Hippocampal formation (tissue), 2 donors: ENCODE measurements at places on chromosomes 2 and 18.

- DNase-seq, result no peak
Observed at GRCh38 chr2:173286153-173286809, 68.4 kb upstream of the CDCA7 start.

DNA sequence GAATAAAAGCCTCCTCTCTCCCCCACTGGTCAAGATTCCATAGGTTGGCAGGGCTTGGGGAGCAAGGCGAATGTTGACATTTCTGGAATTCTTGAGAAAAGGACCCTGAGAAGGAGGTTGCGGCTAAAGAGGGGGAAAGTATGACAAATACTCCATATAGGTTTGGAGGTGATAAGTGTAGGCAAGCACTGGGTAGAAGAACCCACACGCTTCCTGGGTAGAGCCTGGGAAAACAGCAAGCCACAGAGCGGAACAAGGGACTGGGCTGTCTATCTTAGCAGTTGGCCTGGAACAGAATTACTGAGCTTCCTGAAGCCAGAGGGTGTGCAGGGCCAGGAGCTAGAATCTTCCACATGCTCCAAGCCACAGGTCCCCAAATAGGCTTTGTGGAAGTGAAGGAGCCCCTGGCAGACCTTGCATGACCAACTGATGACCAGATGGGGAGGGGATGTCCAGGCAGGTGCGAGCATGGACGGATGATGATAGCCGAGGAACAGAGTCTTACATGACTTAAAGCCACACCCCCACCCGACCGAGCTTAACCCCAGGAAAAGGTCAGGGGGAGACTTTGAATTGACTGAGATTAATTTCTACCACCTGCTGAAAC lies 9.9 kb downstream of the PRKAG3 start:
- DNase-seq, result no peak

DNA sequence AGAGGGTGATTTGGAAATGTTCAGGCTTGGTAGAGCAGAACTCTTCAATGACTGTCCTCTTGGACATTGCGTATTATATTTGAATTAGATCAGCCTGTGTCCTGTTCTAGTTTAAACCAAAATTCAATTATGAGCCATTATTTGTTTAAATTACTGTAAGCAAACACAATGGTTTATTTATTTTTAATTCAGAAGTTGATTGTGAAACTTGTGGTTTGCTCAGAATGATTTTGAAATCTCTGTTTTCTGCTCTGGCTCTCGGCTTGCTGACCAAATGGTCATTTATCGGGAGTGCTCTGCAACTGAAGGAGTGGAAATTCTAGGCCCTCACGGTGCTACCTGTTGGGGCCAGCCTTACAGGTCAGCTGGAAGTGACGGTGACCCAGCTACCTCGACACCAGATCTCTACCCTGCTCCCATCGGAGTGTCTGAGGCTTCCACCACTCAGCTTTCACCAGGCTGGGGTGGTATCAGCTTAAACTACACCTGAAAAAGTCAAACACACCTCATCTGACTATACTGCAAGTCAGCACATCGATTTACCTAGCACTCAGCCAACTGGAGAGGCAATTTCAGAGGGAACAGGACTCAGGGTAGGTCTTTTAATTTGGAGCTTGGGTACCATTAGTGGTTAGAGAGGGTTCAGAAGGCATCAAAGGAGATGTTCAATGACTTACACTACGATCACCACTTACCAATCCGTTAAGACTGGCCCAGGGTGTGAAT lies 36.8 kb upstream of the GPD2 start:
- DNase-seq, result no peak

- DNase-seq, result no peak
Observed at GRCh38 chr18:59079264-59079663, 60.4 kb upstream of the SEC11C start.

GRCh38 chr2:68151037-68151436 lies 6.7 kb upstream of the PNO1 start:
- DNase-seq, result no peak

GRCh38 chr18:38706373-38706772 lies 1140.8 kb upstream of the CELF4 start:
- no peak for DNase-seq

DNA sequence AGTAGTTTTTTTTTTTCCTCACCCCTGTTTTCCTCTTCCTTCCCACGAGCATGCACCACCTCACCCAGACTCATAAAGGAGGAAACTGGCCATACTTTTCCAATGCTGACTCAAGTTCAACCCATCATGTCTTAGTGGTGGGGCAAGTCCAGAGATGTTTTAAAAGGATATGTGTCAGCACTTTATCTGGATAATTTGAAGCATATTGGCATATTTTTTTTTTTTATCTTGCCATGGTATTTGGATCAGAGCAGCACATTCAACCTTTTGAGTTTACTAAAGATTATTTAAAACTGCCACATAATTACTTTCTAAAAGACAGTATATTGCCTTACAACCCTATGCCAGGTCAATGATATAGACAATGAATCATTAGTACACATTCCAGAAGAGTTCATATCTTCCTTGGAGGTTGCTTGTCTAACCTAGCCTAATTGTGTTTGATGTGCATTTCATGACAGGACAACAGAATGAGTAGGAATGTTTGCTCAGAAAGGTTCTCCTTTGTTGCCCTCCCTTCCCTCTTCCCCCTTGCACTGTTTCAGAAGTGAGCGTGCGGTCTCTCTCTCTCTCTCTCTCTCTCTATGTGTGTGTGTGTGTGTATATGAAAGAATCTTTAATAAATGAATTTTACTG lies 950.7 kb upstream of the FAM98A start:
- no peak for DNase-seq

DNA sequence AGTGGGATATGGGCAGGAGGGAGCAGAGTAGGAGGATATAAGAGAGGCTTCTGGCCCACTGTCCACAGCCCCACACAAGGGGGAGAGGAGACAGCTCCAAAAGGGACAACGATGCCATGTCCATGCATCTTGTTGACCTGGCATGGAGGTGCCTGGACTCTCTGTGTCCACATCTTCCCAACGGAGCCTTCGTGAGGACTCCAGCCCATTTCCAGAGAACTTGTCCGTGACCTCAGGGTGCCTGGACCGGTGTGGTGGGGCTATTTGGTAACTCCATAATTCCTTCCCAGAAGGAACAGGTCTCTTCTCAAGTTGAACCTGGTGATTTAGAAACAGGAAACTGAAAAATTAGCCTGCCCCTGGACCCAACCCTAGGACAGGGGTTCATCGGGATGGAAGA lies 133.9 kb downstream of the CYP26B1 start:
- no peak for DNase-seq

- no peak for DNase-seq
Observed at GRCh38 chr18:12883372-12883683, 709 bp downstream of the PTPN2 start.

DNA sequence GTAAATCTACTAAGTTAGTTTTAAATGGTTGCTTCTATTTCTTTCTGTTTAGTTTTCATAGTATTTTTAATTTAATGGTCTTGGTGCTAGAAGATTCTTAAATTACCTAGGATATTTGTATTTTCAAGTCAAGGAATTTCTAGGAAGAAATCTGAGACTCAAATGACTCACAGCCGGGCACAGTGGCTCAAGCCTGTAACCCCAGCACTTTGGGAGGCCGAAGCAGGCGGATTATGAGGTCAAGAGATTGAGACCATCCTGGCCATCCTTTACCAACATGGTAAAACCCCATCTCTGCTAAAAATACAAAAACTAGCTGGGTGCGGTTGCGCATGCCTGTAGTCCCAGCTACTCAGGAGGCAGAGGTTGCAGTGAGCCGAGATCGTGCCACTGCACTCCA lies 95.5 kb downstream of the C2orf74 start:
- DNase-seq, result no peak

- DNase-seq, result no peak
Observed at GRCh38 chr18:72187956-72188355, 356.2 kb downstream of the CBLN2 start.

- no peak for DNase-seq
Observed at GRCh38 chr2:27681841-27682240, 18.2 kb downstream of the SLC4A1AP start.

DNA sequence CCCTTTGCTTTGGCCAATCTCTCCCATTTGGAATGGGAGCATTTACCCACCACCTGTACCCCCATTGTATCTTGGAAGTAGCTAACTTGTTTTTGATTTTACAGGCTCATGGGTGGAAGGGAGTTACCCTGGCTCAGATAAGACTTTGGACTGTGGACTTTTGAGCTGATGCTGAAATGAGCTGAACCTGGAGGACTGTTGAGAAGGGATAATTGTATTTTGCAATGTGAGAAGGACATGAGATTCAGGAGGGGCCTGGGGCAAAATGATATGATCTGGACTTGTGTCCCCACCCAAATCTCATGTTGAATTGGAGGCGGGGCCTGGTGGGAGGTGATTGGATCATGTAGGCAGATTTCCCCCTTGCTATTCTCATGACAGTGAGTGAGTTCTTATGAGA lies 58.6 kb upstream of the ZFP36L2 start:
- DNase-seq, result no peak

- DNase-seq, result no peak
Observed at GRCh38 chr2:211033765-211034164, 477.4 kb downstream of the CPS1 start.

GRCh38 chr2:173214213-173214612 lies 138.6 kb downstream of the MAP3K20 start:
- DNase-seq, result no peak

DNA sequence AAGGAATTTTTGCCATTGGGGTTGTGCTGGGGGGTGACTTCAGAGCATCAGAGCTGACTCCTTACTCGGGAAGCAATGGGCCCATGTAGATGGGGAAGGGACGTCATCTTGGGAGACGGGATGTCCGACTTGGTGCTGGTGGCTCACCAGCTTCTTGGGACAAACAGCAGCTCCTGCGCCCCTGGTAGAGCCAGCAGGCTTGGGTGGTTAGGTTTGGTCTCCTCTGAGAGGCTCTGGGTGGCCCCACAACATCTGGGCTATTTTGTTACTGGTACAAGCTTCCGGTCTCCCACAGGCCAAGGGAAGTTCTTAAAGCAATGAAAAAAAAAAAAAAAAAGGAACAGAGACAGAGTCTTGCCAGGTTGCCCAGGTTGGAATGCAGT lies 1.8 kb downstream of the NGEF start:
- DNase-seq, result no peak

DNA sequence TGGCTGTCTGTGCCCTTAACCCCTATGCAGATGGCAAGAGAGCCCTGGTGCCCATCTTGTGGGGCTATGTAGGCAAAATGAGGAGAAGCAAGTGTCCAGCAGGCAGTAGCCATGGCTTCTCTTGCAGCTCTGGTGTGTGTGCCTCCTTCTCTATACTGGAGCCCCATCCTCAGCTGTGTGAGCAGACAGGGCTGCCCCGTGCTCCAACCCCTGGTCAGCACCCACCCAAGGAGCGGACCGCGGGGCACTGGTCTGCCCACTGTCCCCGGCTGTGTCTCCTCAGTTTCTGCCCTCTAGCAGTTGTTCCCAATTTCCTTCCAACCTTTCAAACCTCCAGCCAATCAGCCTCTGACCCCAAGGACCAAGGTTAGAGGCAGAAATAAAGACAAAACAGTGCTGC lies 134.9 kb upstream of the GLI2 start:
- no peak for DNase-seq

GRCh38 chr18:69648486-69648885 lies 247.8 kb downstream of the DOK6 start:
- no peak for DNase-seq

GRCh38 chr18:23387265-23387664 lies 65.8 kb upstream of the RIOK3 start:
- no peak for DNase-seq

GRCh38 chr2:201837824-201838431 lies 31.6 kb downstream of the CDK15 start:
- no peak for DNase-seq

DNA sequence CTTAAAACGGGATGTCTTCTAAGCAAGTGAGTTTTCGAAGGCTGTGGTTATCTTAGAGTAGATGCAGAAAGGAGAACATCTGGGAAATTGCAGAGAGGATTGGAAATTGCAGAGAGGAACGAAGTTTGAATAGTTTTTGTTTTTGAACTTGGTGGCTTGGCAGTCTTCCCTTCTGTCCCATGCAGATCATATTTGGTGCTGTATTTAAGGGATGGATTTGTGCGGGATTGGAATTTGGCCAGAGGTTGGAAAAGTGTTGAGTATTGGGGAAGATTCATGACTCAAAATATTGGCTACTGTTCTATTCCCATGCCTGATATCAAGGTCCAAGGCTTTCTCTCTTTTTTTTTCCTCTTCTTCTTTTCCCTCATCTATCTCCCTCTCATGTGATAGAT lies 18.2 kb downstream of the PTPRM start:
- no peak for DNase-seq

GRCh38 chr2:48844417-48845155 lies 89.1 kb upstream of the LHCGR start:
- no peak for DNase-seq

- DNase-seq, result no peak
Observed at GRCh38 chr18:32770054-32770665, 2.7 kb downstream of the KLHL14 start.

- DNase-seq, result no peak
Observed at GRCh38 chr2:121696410-121696930, 40.2 kb downstream of the NIFK start.

- no peak for DNase-seq
Observed at GRCh38 chr2:85763831-85764230, 10.0 kb downstream of the ATOH8 start.

DNA sequence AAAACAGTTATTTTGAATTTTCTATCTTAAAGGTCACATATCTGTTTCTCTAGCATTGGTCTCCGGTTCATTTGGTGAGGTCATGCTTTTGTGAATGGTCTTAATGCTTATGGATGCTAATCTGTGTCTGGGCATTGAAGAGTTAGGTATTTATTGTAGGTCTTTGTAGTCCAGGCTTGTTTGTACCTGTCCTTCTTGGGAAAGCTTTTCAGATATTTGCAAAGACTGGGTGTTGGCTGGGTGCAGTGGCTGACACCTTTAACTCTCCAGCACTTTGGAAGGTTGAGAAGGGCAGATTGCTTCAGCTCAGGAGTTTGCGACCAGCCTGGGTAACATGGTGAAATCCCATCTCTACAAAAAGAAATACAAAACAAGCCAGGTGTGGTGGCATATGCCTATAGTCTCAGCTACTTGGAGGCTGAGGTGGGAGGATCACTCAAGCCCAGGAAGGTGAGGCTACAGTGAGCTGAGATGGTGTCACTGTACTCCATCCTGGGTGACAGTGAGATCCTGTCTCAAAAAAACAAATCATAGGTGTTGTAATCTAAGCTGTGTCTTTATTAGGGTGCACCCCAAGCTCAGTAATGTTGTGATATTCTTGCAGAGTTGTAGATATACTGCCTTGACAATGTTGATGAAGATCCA lies 82.3 kb downstream of the FAM117B start:
- no peak for DNase-seq

- no peak for DNase-seq
Observed at GRCh38 chr2:207467716-207468347, 61.9 kb upstream of the CREB1 start.

DNA sequence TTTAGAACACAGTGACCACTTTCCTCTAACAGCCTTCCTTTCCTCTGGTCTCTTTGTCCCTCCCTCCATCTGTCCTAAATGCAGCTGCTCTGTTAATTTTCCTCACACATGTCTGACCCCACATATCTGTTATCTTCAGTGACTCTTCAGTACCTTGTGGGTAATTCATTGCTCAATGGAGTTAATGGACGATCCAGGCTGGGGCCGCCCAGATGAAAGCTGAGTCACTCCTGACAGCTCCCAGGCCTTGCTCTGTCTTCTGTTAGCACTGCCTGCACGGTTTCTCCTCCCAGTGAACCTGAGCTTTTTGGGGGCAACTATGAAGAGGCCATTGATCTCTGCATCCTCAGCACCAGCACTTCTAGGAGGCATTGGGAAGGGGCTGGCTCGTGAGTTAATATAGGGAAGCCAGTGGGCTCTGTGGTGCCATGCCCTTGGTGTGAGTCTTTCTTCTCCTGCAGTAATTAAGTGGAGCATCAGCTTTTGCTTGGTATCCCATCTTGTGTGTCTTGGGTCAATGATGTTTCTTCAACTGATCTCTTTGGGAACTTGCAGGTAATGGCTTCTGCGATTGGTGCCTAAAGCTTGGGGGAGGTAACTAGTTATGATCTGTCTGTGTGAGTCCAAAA lies 67.3 kb downstream of the SNORC start:
- no peak for DNase-seq
